Activated T-helper 2 cell treated with anti-CD3 and anti-CD28 coated beads, Interferon-gamma antibody, Interleukin-2, Interleukin-4, amounts not matched to agents 10 μg/mL and 5 μg/mL and 100 μg/mL, durations not matched to agents 14 hours and 24 hours and 36 hours (primary cell): ENCODE measurements at places on chromosomes 12 and 14.

GRCh38 chr14:37843954-37844607, 248.7 kb downstream of the TTC6 start:
- no peak overlapping the region for H3K27ac ChIP-seq
- H3K27me3 ChIP-seq = no peaks in the 10 kb centered on the region
- no peaks in the 10 kb centered on the region for H3K36me3 ChIP-seq

DNA sequence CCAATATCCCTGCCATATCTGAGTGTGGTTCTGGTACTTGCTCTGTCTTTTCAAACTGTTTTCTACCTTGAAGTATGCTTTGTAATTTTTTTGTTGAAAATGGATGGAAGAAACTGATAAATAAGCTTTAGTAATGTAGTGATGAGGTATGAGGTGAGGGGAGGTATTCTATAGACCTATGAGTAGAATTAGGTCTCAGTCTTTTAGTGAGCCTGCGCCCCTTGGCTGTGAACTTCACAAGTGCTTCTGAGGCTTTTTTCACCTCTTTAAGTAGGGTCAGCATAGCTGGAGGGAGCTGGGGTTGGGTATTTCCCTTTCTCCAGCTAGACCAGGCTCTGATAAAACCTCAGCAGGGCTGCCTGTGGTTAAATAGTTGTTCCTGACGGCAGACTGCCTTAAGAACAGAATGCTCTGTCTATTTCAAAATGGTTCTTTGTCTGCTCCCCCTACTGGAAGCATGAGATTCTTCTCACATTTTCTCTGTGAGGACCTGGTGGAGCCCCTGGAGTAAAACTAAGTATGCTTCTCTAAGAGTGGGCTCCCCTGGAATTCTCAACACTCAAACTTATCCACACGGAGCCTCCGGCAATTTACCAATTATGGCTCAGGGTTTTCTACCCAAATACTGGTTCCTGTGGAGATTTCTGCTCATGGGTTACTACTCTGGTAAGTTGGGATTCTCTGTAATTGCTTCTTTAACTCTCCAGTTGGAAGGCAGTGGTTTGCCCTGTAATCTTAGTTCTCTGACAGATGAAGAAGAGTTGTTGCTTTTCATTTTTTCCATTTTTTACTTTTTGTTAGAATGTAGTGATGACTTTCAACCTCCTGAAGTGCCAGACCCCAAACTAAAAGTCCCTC, 13.1 kb downstream of the KRT5 start:
- H3K27me3 ChIP-seq = peaks cover 42% of the 10 kb centered on the region
- no peak overlapping the region for H3K27ac ChIP-seq
- H3K36me3 ChIP-seq = no peaks in the 10 kb centered on the region
- H3K4me1 ChIP-seq = no peaks in the 10 kb centered on the region

DNA sequence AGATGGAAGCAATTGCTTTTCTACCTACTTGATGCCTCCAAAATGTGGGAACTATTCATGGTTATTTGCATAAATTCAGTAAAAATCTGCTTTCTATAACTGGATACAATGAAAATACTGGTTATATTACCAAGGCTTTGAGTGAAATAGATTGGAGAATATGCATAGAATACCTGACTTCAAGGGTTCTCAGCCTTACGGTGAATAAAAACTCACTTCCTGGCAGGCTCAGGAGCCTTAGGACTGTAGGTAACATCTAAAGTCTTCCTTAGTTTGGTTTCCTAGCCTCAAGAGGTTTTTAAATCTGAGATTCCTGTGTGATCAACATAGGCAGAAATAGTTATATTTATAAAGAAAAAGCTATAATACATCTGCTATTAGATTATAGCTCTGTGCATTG, 158.6 kb downstream of the SLC41A2 start:
- no peaks in the 10 kb centered on the region for H3K36me3 ChIP-seq
- no peak for DNase-seq
- H3K27me3 ChIP-seq = peaks cover 25% of the 10 kb centered on the region

- peaks cover 39% of the 10 kb centered on the region for H3K36me3 ChIP-seq
- H3K4me1 ChIP-seq = peaks cover 33% of the 10 kb centered on the region
- H3K4me3 ChIP-seq = peak overlapping the region; percentile 78
Measured at GRCh38 chr12:57237596-57237931, 8.1 kb downstream of the SHMT2 start.

- no peaks in the 10 kb centered on the region for H3K27me3 ChIP-seq
- peaks cover 13% of the 10 kb centered on the region for H3K4me1 ChIP-seq
Measured at GRCh38 chr12:92324849-92325500, 179.3 kb upstream of the BTG1 start.
